Activated T-cell treated with anti-CD3 and anti-CD28 coated beads for 48 hours (primary cell): ENCODE measurements at places on chromosomes 2 and 18.

DNA sequence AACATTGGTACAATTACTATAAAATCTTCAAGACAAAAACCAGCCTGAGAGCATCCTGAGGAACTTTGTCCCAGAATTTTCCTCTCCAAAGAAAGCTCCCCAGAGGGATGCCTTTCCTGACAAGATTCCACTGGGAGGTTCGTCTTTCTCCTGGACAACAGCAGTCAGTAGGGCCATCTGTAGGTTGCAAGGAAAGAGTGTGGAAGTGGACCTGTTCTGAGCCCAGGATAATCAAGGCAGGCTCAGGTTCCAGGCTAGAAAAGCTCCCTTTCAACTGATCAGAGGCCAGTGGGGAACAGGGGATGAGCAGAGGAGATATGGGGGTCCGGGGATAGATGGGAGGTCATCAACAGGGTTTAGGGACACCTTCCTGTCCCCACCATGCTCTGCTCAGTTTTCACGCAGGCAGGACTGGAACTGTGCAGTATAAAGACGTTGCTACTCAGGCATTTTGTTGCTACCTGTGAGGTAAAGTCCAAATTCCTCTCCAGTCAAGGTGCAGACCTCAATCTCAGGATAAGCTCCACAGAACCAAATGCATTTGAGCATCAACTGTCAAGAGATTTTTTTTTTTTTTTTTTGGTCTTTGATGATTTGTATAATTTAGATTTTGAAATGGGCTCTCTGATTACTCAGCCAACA lies 126.2 kb downstream of the STRN start:
- no peak for DNase-seq

- DNase-seq: no peak
These were observed 22.4 kb upstream of the SLC25A52 start for GRCh38 chr18:31783059-31783458.

- no peak for DNase-seq
These were observed 90.9 kb upstream of the SETBP1 start for GRCh38 chr18:44589693-44590355.

GRCh38 chr2:113930448-113930847 lies 40.6 kb downstream of the ACTR3 start:
- no peak for DNase-seq

DNA sequence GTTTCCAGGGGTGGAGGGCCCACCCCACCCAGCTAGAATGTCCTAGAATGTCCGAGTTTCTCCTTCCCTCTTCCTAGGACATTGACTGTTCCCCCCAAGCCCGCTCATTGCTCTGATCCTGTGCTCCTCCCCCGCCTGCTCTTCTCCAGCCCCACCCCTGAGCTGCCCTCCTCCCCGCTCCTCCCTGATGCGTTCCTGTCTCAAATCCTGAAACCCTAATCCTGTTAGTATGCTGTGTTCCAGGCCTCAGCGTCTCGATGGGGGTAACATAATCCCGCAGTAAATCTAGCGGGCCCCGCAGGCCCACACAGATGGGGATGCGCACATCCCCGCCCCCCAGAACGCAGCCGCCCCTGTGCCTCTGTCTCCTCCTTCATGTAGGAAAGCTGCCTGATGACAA lies 51.3 kb downstream of the NRP2 start:
- DNase-seq: no peak

DNA sequence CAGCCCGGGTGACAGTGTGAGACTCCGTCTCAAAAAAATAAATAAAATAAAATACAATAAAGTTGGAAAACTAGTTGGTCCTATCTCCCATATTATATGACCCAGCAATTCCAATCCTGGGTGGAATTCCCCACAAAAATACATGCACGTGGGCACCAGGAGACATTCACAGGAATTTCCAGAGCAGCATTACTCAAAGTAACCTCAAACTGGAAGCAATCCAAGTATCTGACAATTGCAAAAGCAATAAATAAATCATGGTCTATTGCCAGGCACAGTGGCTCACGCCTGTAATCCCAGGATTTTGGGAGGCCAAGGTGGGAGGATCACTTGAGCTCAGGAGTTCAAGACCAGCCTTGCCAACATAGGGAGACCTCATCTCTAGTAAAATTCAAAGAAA lies 101.2 kb upstream of the MAP4K4 start:
- DNase-seq: no peak
